ENCODE measurements at places on chromosomes 1 and 21.

DNA sequence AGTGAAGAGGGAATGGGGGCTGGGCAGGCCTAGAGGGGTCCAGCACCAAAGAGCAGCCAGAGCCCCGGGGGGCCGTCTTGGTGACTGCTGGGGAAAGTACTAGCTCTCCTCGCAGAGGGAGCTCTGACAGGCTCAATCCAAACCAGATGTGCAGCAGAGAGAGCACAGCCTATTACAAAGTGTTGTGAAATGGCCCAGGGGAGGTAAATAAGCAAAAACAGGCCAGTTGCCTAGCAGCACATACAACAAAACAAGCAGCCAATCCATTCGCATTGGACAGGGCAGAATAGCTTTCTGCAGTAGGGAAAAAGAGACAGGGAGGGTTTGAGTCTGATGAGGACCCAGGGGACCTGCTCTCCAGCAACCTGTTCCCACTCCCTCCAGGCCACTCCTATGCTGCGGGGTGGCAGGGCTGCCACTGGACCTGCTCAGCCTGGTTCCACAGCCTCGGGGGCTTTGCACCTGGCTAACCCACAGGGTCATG is 239.6 kb upstream of the FGGY start:
- no peaks in the 10 kb centered on the region for H3K27me3 ChIP-seq
- peaks cover 14% of the 10 kb centered on the region for H3K4me1 ChIP-seq
- H3K4me3 ChIP-seq: no peak overlapping the region
- no peak overlapping the region for H3K27ac ChIP-seq
- DNase-seq: no peak
- H3K36me3 ChIP-seq: no peaks in the 10 kb centered on the region

DNA sequence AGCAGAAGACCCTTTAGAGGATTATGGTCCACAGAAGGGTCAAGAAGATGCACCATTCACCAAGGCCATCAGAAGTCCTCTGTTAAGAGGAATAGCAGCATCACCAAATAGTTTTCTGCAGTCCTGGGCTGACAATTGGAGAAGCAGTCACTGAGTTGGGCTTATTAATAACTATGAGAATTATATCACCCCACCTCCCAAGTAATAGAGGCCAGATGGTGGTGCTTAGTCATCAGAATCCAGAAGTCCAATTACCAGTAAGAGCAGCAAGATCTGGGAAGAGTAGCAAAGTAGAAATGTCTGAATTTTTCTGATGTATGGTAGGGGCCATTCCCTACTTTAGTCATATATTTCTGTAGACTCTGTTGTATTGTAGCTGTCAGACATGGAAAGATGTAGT is 6.1 kb upstream of the PSMA5 start:
- no peak overlapping the region for H3K4me3 ChIP-seq
- no peak overlapping the region for H3K27ac ChIP-seq
- no peaks in the 10 kb centered on the region for H3K36me3 ChIP-seq
- H3K27me3 ChIP-seq: no peaks in the 10 kb centered on the region
- peaks cover 1% of the 10 kb centered on the region for H3K4me1 ChIP-seq

GRCh38 chr21:46322351-46323226 is 1.1 kb downstream of the C21orf58 start:
- no peak for DNase-seq
- peak overlapping the region; percentile 86 for H3K4me3 ChIP-seq
- peaks cover 6% of the 10 kb centered on the region for H3K36me3 ChIP-seq
- peaks cover 24% of the 10 kb centered on the region for H3K4me1 ChIP-seq
- H3K27ac ChIP-seq: peak overlapping the region; percentile 86
- no peaks in the 10 kb centered on the region for H3K27me3 ChIP-seq

DNA sequence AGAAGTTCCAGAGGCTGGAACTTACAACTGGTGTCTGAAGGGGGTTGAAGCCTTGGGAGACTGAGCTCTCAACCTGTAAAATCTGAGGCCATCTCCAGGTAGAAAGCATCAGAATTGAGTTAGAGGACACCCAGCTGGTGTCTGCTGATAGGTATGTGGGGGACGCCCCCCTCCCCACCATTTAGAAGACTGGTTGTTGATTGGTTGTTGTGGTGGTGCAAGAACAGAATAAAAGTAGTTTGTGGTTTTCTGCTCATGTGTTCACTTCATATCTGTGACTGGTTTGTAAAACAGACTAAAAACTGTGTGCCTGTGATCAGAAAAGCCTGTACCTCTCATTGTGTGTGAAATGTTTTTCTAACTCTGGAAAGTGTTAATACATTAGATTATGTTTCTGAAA is 33.2 kb upstream of the PDE4B start:
- no peaks in the 10 kb centered on the region for H3K36me3 ChIP-seq
- no peak overlapping the region for H3K4me3 ChIP-seq
- no peaks in the 10 kb centered on the region for H3K27me3 ChIP-seq

GRCh38 chr1:25675729-25676476 is 59.3 kb downstream of the MAN1C1 start:
- H3K27me3 ChIP-seq: peaks cover 30% of the 10 kb centered on the region
- peak; percentile 85 for DNase-seq
- no peaks in the 10 kb centered on the region for H3K36me3 ChIP-seq
- peak overlapping the region; percentile 52 for H3K4me3 ChIP-seq
- peak overlapping the region; percentile 9 for H3K27ac ChIP-seq

- no peak overlapping the region for H3K4me3 ChIP-seq
- no peaks in the 10 kb centered on the region for H3K27me3 ChIP-seq
- DNase-seq: no peak
- H3K4me1 ChIP-seq: no peaks in the 10 kb centered on the region
- H3K27ac ChIP-seq: no peak overlapping the region
Observed at GRCh38 chr1:208923456-208923855, 660.1 kb upstream of the CAMK1G start.

DNA sequence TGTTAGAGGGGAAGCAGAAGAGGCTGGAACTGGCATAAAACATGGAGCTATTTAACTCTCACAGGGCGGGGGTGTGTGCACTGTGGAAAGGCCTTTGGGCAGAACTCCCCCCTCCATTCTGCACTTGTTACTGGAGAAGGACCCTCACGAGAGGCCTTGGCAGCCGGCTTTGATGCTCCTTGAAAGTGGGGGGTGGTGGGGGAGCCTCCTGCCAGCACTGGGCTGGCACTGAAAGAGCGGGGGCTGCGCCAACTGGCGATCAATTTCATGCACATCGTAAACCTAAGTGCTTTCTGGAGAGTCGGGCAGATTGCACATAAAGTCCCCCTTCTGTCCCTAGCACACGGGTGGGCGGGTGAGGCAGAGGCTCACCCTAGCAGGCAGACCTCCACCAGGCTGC is 28.9 kb downstream of the FOXO6 start:
- H3K27ac ChIP-seq: no peak overlapping the region
- peaks cover 2% of the 10 kb centered on the region for H3K4me1 ChIP-seq
- H3K36me3 ChIP-seq: no peaks in the 10 kb centered on the region
- no peak overlapping the region for H3K4me3 ChIP-seq

GRCh38 chr1:153389973-153390879 is 647 bp downstream of the S100A8 start:
- peaks cover 28% of the 10 kb centered on the region for H3K27me3 ChIP-seq
- no peak for DNase-seq
